Activated naive CD8-positive, alpha-beta T cell treated with anti-CD3 and anti-CD28 coated beads for 36 hours (primary cell): ENCODE measurements at places on chromosomes 6 and 20. TPM values are rescaled to one million over a fixed set of nuclear protein-coding genes. Genes with fewer than 3 reads are reported as not detected.

UST gene
- total RNA-seq: 0.82 TPM

HLA-G gene
- 1.4 TPM for total RNA-seq

AVP gene
- not detected for total RNA-seq

KCNK15 gene
- 0.31 TPM for total RNA-seq

SRMS gene
- total RNA-seq: not detected

HRH3 gene
- total RNA-seq: not detected

UNC5CL gene
- 1.7 TPM for total RNA-seq

SLC25A27 gene
- total RNA-seq: 1.5 TPM

SLC17A2 gene
- not detected for total RNA-seq

ZNF334 gene
- total RNA-seq: 5.1 TPM

C6orf15 gene
- total RNA-seq: not detected

VGLL2 gene
- not detected for total RNA-seq

SLC17A9 gene
- total RNA-seq: 52.1 TPM

LPA gene
- not detected for total RNA-seq

SLC32A1 gene
- total RNA-seq: not detected

SOBP gene
- total RNA-seq: 2.1 TPM

GLO1 gene
- 168 TPM for total RNA-seq

OR5V1 gene
- total RNA-seq: not detected

SLC22A16 gene
- total RNA-seq: not detected

SMPDL3A gene
- total RNA-seq: not detected

EFCAB8 gene
- total RNA-seq: 0.27 TPM

PTGIS gene
- 0.04 TPM for total RNA-seq

PACSIN1 gene
- total RNA-seq: 0.19 TPM

SH3BGRL2 gene
- total RNA-seq: 5.1 TPM

SPATA25 gene
- total RNA-seq: 0.90 TPM

OGFR gene
- 66.1 TPM for total RNA-seq

FAM229B gene
- total RNA-seq: 8.7 TPM
